Stimulated activated CD8-positive, alpha-beta memory T cell treated with anti-CD3 and anti-CD28 coated beads, Interleukin-7, amount 100 ng/mL, for 1 hour (primary cell): ENCODE measurements at places on chromosomes 4 and X.

DNA sequence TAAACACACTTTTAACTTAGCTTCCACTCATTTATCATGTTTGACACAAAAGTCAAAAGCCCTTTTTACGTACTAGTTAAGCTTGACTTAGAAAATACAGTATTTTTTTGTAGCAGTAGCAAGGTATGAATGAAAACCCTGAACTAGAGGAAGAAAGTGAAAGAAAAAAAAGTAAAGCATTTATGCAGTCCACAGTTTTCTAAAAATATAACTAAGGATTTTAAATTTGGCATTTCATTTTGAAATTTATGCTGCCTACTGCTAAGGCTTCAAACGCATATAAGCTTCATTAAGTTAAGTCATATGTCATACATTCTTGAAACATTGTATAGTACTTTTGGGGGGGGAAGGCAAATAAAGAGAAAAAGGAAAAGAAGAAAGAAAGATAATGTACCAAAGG lies 201.5 kb downstream of the PDGFC start:
- no peak for DNase-seq

- no peak for DNase-seq
These were observed 190.5 kb downstream of the CCNG2 start for GRCh38 chr4:77347351-77347966.

DNA sequence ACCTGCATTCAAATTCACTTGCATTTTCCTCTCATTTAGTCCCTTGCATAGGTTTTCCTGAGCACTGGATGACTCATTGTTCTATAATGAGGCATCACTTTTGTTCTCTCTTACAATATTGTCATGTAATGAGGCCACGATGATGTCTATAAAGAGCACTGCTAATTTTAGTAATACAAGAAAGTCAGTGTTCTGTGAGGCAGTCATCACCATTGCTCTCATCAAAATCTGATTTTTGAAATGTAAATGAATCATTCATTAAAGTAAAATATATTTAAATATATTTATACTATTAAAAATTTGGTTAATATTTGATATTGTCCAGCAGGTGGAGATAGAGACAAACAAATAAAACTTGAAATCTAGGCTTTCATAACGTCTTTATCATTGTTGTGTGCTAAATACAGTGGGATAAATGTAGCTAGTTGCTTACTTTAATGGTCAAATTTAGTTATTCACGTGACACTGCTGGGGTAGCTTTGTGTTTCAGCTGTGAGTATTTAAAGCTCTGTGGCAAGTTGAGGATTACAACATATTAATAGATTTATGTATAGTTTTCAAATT lies 15.4 kb downstream of the HMGB2 start:
- DNase-seq: no peak

GRCh38 chr4:13455411-13455810 lies 28.7 kb downstream of the RAB28 start:
- no peak for DNase-seq

GRCh38 chr4:127575888-127576287 lies 56.9 kb upstream of the INTU start:
- no peak for DNase-seq

DNA sequence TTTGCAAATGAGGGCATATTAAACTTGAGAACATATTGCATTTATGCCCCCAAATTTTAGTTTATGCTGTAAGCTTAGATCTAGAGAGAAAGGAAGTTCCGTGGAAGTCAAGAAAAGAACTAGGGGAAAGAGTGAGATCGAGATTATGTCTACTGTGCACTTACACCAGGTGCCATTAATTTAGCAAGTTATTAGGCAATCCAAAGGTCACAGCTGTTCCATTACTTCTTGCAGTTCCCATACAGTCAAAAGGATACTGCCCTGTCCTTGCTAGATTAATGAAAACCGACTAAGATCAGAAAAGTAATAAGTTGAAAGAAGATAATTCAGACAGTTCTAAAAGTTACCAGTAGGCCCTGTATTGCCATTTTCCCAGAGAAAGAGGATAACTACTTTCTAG lies 49.3 kb upstream of the SLC7A11 start:
- DNase-seq: no peak

- no peak for DNase-seq
These were observed 8.0 kb upstream of the CPEB2 start for GRCh38 chr4:14994242-14994641.
